ENCODE measurements at places on chromosomes 4 and X.

- DNase-seq: no peak
Measured at GRCh38 chrX:109475174-109475891, 6.6 kb downstream of the GUCY2F start.

GRCh38 chr4:150960818-150961217 is 54.3 kb downstream of the LRBA start:
- DNase-seq: peak; percentile 45

GRCh38 chr4:183118585-183118984 is 19.5 kb downstream of the WWC2 start:
- DNase-seq: no peak

DNA sequence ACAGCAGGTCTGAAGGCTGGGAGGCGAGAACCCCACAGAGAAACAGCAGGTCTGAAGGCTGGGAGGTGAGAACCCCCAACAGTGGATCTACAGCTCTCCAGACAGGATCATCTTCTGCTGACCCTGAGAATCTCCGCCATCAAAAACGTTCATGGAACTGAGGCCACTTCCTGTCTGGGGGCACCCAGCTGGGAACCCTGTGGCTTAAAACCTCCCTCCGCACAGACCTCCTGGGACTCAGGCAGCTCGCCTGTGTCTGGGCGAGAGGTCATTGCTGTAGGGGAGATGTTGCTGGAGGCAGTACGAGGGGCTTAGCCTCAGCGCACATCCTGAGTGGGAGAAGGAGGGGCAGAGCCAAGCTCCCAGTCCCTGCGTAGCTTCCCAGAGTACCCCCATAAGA is 15.1 kb upstream of the CLDN24 start:
- no peak for DNase-seq

- no peak for DNase-seq
Measured at GRCh38 chr4:141660880-141661279, 24.5 kb downstream of the IL15 start.

GRCh38 chr4:140249351-140249750 is 95.4 kb upstream of the MAML3 start:
- DNase-seq: no peak

GRCh38 chr4:83454686-83455085 is 937 bp downstream of the HELQ start:
- no peak for DNase-seq

DNA sequence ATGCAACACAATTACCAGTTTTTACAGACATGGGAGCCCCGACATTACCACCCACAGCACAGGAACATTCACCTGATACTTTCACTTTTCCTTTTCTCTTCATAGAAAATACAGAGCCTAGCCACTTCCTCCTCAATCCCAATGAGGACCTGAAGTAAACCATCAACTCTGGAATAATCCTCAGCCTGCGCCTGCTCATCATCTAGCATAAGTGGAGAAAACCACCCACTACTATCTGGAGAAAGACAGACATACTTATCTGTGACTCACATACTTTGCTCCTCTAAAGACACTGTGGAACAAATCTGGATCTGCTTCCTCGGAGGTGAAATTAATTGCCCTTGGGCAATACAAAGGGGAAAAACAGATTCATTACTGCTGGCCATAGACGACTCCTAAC is 47.8 kb downstream of the ZCCHC13 start:
- DNase-seq: no peak

GRCh38 chr4:111717921-111718320 is 427.3 kb upstream of the FAM241A start:
- no peak for DNase-seq

- DNase-seq: peak; percentile 84
Measured at GRCh38 chrX:70289793-70290770, at the start of the genes KIF4A and PDZD11. Gene KIF4A, plus strand, starts transcription at chrX:70290104. Its CDS starts 355 bp downstream, at chrX:70290459. Gene PDZD11, minus strand, starts transcription at chrX:70289927. Its CDS starts 586 bp downstream, at chrX:70289341.

- DNase-seq: no peak
Measured at GRCh38 chr4:14810568-14810967, 191.7 kb upstream of the CPEB2 start.

- no peak for DNase-seq
Measured at GRCh38 chrX:96140796-96141195, 543.8 kb upstream of the DIAPH2 start.

GRCh38 chr4:114249561-114249960 is 270.1 kb upstream of the ARSJ start:
- no peak for DNase-seq

GRCh38 chr4:4417886-4418285 is 31.0 kb downstream of the NSG1 start:
- DNase-seq: no peak

GRCh38 chr4:22531311-22532019 is 15.6 kb upstream of the ADGRA3 start:
- DNase-seq: no peak

GRCh38 chrX:21926527-21927278 is 13.8 kb upstream of the SMS start:
- DNase-seq: peak; percentile 11

GRCh38 chrX:135000516-135000915 is 9.7 kb downstream of the SMIM10 start:
- no peak for DNase-seq

GRCh38 chr4:116099596-116099995 is 985.8 kb downstream of the TRAM1L1 start:
- no peak for DNase-seq

- DNase-seq: no peak
Measured at GRCh38 chrX:155874571-155875244, 6.4 kb upstream of the VAMP7 start.

- no peak for DNase-seq
Measured at GRCh38 chr4:26509681-26510333, 19.5 kb upstream of the CCKAR start.

DNA sequence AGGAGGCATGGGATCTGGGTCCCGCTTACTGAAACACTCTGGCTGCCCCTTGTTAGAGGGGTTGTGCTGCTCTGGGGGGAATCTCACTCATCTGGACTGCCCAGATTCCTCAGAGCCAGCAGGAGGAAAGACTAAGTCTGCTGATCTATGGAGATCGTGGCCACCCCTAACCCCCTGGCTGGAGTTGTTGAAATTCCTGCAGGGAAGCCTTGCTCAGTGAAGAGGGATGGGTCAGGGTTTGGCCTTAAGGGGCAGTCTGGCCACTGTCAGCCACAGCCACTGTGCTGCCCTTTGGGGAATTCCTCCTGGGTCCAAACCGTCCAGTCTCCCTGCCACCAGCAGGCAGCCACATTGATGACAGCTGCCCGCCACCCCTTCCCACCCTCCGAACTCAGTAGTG is 362.0 kb upstream of the AMOT start:
- DNase-seq: no peak

DNA sequence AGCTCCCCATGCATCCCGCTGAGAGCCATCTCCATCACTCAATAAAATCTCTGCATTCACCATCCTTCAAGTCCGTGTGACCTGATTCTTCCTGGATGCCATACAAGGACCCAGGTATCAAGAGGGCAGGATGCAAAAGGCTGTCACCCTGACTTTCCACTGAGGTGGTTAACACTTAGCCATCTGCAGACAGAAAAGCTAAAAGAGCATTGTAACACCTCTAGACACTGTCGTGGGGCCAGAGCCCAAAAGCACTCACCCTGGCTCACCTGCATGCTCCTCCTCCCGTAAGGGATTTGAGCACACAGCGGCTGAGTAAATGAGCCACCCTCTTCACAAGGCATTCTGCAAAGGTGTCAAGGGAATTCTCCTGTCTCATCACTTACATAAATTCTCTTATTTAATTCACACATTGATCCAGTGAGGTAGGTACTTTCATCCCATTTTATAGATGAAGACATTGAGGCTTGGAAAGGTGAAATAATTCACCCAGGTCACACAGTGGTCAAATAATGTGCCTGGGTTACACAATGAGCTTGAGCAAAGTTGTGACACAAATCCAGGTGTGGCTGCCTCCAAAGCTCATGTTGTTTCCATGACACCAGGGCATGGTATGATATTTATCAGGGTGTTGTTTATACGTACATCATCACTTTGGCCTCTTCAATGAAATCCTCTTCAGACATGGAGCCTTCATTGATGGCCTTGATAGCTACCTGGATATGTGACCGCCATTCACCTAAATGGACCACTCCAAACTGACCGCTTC is 48.0 kb downstream of the TXK start:
- DNase-seq: no peak

GRCh38 chr4:163280703-163281519 is 51.5 kb downstream of the NPY1R start:
- no peak for DNase-seq

GRCh38 chrX:86829786-86830185 is 681.5 kb downstream of the DACH2 start:
- no peak for DNase-seq

GRCh38 chr4:100294356-100294755 is 104.1 kb upstream of the DDIT4L start:
- DNase-seq: no peak

DNA sequence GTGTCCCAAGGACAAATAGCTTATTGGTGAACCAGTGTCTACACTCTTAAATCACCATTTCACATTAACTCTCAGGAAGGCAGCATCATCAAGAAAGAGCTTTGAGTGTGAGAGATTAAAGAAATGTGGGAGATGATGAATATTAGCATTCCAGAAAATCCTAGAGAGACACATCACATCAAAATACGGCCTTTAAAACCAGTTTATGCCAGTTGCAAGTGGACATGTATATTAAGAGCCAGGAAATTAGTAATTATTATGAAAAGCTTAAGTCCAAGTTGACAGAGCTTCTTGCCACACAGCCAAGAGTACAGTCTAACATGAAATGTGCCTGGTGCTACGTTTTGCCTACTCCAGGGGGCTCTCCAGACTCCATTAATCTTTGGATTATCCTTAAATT is 503.0 kb upstream of the BOD1L1 start:
- no peak for DNase-seq

GRCh38 chrX:15976396-15976795 is 121.8 kb upstream of the AP1S2 start:
- DNase-seq: no peak

DNA sequence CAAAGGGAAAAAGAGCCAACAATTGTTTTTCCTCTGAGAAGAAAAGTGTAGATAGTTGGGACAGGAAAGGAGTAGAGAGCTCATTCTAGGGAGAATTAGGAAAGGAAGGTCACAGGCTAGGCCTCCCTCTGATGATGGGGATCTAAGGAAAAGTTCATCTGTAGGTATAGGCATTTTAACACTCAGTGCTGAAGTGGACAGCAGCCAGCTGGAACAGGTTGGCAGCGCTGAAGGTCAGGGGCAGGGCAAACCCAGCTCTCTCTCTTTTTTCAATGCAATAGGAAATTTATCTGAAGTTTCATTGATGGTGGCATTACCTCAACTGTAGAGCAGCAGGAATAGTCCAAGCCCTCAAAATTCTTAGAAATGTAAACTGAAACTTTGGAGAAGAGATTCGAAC is 98.5 kb upstream of the ETNPPL start:
- no peak for DNase-seq

- no peak for DNase-seq
Measured at GRCh38 chrX:22155126-22155525, 117.6 kb upstream of the CBLL2 start.

Measured in T-helper 2 cell treated with Interferon-gamma antibody and Interleukin-4, amounts not matched to agents 5 μg/mL and 100 μg/mL, for 36 hours (primary cell).